ENCODE measurements at places on chromosomes 3 and 15.
A peak's percentile ranks its signal among the peaks of the same experiment; 100 is the strongest.

- DNase-seq, result no peak
Measured at GRCh38 chr3:114660124-114660523, 366.3 kb downstream of the TIGIT start.

GRCh38 chr15:47299846-47300434 is 417.4 kb upstream of the SEMA6D start:
- no peak for DNase-seq

- no peak for DNase-seq
Measured at GRCh38 chr15:60374628-60375081, 23.1 kb downstream of the ANXA2 start.

DNA sequence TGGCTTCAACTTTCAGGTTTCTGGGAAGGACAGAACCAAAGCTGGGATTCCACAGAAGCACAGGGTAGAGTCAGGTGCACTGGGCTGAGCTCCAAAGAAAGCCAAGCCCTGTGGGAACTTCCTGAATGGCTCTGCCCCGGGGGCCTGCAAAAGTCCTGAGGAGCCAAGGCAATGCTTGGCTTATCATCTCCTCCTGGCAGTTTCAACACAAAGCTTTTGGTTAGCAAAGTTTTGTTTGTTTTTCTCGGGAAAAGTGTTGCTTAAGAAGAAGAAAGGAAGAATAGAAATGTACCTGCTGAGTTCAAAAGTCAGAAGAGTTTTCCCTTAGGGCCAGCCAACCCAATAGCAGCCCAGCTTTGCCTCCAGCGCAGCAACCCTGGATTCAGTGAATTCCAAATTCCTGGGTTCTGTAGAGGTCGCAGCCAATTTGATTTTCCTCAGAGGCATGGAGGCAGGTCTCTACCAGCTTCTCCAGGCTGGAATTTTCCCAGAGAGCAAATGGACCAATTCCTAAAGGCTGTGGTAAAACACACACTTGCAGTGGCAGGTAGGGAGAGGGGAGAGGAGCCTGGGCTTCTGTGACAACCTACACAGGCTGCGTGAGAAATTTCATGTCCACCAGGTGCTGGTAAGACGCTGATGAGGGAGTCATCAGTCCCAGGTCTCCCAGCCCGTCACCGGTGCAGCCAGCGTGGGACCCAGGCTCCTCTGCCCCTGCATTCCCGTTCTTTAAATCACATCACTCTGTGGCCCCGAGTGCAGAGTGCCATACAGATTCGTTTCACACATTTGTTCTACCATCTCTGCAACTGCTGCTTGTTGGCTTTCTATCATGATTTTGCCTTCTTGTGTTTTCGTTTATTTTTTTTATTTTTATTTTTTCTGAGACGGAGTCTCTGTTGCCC is 54.3 kb upstream of the SNRPA1 start:
- no peak for DNase-seq

DNA sequence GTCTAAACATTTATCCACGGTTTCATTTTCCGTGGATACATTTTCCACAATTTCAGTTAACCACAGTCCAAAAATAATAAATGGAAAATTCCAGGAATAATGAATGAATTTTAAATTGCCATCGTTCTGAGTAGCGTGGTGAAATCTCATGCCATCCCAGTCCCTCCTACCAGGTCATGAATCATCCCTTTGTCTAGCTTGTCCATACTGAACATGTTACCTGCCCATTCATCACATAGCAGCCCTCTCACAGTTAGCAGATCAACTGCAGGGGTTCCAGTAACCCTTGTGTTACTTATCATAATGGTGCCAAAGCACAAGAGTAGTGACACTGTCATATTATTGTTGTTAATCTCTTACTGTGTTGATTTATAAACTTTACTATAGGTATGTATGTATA is 124.5 kb downstream of the GSK3B start:
- DNase-seq, result no peak

DNA sequence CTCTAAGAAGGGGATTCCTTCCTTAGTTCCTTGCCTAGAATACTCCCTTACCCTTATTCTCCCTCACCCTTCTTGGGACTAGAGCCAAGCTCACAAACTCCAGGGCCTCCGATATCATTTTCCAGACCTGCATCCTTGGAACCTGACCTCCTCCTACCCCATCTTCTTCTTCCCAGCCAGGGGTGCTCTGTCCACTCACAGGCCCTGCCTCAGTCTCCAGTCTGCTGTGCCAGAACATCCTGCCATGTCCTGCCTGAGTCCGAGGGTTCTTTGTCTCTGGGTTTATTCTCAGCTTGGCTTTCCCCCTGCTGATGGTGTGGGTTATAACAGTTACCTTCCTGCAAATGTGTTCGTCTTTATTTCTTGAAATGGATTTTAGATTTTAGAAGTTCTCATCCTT is 59.9 kb upstream of the MCF2L2 start:
- DNase-seq, result no peak

DNA sequence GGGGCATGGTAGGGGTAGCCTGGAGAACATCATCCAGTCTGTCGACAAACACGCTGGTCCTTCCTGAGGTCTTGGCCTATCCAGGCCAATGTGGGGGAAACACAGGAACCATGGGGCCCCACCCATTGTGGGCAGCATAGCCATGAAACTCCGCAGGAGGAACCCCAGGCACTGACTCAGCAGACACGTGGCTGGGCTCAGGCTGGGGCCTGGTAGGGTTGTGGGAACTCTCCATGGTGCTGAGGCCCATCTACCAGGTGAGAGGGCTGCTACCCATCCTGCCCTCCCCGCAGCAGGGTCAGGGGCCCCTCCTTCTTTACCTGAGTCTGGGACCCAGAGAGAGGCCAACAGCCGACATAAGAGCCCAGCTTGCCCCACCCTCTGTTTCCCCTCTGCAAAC is 22.6 kb upstream of the CACNA2D2 start:
- DNase-seq, result no peak

DNA sequence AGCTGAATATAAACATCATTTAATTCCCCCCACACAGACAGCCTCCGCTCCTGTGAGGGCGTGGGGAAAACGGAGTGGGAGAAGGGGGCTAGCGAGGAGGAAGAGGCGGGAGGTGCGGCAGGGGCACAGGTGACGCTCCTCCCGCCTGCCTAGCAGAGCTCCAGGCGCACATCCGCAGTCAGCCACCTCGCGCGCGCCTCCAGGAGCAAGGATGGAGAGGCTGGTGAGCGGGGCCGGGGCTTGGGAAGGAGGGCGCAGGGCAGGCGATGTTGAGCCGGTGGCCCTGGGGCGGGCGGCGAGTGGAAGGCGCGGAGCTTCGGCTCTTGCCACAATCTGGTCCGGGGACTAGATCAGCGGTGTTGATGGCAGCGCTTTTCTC is at the start of gene CD200:
Gene CD200, plus strand, starts transcription at position 155 of the 379 bp plus-strand sequence. Its CDS starts 57 bp downstream, at position 212.
- peak; percentile 22 for DNase-seq

All from effector CD4-positive, alpha-beta T cell (primary cell).